Naive thymus-derived CD8-positive, alpha-beta T cell (primary cell): ENCODE measurements at places on chromosomes 3 and 15.

DNA sequence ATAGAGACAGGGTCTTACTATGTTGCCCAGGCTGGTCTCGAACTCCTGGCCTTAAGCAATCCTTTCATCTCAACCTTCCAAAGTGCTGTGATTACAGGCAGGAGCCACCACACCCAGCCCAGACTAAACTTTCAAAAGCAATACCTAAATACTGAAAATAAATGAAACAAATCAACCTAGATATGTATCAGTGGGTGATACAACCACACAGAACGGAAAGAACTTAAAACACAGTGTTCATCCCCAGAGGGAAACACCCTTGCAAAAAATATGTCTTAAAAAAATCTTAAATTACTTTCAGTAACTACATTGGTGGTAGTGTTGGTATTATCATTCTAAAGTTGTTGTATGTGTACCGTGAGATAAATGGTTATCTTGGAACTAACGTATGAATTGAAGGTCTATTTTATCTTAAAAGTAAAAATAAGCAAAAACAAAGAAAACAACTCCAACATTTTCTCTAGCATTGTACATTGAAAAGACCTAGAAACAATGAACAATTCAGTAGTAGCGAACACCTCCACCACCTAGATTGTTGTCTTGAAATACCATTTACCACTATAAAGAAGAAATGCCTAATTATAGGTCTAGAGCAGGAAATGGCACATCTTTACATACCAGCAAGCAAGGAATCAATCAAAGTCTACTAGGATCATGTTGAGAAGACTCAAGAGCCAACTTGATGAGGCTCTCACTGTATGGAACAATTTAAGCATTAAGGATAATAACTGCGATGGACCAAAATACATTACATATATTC, 24.7 kb downstream of the SLTM start:
- DNase-seq, result no peak

- no peak for DNase-seq
Measured at GRCh38 chr3:155231792-155232191, 61.7 kb downstream of the STRIT1 start.

- DNase-seq, result no peak
Measured at GRCh38 chr3:89373434-89373833, 266.0 kb downstream of the EPHA3 start.

DNA sequence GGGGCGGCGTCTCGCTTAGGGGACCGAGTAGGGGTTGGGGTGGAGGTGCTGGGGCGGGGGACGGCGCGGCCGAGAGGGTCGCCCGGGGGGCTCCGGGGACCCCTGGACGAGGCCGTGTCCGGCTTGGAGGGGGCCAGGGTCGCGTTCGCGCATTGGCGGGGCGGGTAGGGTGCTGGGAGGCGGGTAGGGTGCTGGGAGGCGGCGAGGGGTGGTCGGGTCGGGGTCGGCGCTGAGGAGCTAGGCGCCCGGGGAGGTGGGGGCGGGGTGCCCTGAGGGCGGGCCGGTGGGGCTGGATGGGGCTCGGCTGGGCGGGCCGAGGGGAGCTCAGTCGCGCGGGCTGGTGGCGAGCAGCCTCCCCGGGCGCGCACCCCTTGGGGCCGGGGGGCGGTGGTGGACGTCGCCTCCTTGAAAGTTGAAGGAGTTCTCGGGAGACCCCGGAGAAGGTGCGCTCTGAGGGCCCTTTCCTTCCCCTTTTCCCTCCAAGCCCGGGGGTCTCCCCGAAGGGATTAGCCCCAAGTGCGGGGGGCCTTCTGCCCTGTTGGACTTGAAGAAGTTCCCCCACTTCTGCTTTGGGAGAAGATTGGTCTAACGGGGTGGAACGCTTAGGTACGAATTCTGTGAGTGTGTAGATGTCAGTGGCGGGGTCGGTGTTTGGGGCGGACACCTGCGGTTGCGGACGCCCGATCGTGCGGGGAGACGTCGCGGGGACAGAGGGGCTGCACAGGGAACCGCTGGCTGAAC, 543 bp downstream of the MEF2A start:
- peak; percentile 19 for DNase-seq

DNA sequence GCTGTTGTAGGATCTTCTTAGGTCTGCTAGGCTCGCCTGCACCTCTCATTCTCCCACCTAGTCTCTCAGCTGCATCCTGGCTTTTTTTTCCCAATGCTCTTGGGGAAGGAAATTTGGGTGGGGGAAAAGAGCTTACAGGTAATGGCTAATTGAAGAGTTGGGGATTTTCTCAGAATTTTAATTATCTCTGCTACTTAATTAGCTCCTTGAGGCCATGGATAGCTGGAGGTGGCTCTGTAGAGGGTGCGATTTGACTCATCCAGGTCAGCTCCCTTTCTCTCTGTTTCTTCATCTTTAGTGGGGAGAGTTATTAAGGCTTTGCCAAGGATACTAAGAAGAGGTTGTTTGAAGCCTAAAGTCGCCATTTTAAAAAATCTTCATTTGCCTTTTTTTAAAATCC, 22.6 kb downstream of the SNAPC5 start:
- DNase-seq, result no peak

DNA sequence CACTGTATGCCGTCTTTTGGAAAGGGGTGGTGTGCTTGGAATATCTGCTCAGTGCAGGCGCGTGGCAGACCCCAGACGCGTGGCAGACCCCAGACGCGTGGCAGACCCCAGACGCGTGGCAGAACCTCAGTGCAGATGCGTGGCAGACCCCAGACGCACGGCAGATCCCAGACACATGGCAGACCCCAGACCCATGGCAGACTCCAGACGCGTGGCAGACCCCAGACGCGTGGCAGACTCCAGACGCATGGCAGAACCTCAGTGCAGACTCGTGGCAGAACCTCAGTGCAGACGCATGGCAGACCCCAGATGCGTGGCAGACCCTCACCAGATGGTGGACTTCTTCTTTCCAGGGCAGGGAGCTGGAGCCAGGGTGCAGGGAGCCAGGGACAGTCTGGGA, 637 bp upstream of the MUC4 start:
- DNase-seq, result no peak

- no peak for DNase-seq
Measured at GRCh38 chr3:108089579-108089978, 1.3 kb downstream of the CD47 start.

GRCh38 chr3:116037954-116038911, 407.1 kb downstream of the LSAMP start:
- no peak for DNase-seq

- peak; percentile 52 for DNase-seq
Measured at GRCh38 chr15:40307421-40308211, at the start of gene PLCB2. PLCB2 (minus strand) TSS chr15:40307935; CDS start chr15:40307672, 263 bp downstream.

- DNase-seq, result no peak
Measured at GRCh38 chr3:160929595-160929994, 173.6 kb downstream of the PPM1L start.

DNA sequence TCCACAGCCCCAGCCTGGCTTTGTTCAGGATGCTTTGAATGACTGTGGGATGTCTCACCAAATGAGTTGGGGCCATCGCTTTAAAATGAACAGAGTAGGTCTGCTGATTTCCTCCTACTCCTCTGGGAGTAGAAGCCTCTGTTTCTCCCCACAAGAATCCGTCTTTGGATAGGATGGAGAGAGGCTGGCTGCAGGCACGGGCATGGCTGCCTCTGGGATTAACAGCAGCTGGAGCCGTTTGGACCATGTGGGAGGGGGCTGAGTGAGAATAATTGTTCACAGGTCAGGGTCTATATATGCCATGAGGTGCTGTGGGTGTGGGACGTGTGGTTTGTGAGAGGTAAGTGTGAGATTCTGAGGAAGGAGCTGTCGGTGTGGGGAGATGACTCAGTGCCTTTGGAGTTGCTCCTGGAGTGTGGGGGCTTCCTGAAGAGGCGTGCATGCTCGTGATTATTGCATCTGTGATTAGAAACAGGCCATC, 48.0 kb upstream of the APEH start:
- DNase-seq, result no peak

- DNase-seq, result no peak
Measured at GRCh38 chr15:43277901-43278300, 11.2 kb upstream of the TGM5 start.

- no peak for DNase-seq
Measured at GRCh38 chr3:69791106-69791505, 51.8 kb downstream of the MITF start.

DNA sequence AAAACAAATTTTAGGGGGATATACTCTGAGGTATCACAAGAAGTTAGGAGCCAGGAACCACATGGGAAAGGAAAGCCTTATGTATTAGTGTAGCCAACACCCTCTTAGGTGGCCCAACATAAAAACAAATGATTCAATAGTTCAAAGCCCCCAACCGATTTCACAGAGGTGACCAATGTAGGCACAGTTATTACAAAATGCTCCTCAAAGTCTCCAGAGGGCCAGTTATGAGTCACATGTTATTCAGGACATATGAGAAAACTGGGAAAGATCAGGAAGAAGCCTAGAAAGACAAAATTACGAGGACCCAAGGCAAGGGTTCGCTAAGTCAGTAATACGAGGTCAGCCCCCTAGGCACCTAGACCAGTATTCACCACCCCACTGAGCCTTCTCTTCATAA, 29.9 kb upstream of the FBN1 start:
- DNase-seq, result no peak

DNA sequence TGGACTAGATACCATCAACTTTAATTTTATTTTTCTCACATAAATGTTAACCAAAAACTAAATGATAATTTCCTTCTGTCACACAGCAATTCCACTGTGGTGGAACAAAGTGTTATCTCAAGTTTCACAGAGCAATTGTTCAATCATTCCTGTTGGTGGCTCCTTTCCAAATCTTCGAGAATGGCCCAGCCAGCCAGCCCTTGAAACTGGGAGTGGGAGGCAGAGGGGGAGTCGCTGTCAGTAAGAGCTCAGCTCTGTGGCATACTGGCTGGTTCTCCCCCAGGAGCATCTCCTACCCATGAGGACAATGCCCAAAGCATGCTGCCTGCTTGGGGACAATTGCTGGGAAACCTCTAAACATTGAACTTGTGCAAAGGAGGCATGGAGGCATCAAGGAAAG, 47.7 kb downstream of the MECOM start:
- DNase-seq, result no peak
